KG1 (cell line): ENCODE measurements at places on chromosomes 13 and 19.

GRCh38 chr19:6674868-6675305 lies 4.9 kb upstream of the TNFSF14 start:
- peak; percentile 80 for DNase-seq

- no peak for DNase-seq
These were observed 707.8 kb upstream of the PCDH20 start for GRCh38 chr13:62123409-62123808.

- no peak for DNase-seq
These were observed 18.3 kb downstream of the ZNF77 start for GRCh38 chr19:2926341-2927031.

DNA sequence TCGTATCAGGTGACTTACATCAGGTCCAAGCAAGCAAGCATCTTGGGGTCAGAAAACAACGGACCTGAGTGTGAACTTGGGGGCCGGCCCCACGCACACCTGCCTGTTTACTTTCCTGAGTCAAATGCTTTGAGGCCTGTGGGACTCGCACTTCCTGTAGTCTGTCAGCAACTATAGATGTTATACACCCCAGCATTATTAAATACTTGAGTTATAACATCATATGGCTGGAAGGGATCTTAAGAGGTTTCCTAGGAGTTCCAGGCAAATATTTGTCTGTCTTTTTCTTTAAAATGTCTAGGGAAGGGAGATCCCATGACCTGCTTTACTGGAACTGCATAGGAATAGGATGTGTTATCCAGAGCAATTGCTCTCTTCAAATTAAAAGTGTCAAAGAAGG lies 280.6 kb downstream of the SHISA2 start:
- DNase-seq = no peak

DNA sequence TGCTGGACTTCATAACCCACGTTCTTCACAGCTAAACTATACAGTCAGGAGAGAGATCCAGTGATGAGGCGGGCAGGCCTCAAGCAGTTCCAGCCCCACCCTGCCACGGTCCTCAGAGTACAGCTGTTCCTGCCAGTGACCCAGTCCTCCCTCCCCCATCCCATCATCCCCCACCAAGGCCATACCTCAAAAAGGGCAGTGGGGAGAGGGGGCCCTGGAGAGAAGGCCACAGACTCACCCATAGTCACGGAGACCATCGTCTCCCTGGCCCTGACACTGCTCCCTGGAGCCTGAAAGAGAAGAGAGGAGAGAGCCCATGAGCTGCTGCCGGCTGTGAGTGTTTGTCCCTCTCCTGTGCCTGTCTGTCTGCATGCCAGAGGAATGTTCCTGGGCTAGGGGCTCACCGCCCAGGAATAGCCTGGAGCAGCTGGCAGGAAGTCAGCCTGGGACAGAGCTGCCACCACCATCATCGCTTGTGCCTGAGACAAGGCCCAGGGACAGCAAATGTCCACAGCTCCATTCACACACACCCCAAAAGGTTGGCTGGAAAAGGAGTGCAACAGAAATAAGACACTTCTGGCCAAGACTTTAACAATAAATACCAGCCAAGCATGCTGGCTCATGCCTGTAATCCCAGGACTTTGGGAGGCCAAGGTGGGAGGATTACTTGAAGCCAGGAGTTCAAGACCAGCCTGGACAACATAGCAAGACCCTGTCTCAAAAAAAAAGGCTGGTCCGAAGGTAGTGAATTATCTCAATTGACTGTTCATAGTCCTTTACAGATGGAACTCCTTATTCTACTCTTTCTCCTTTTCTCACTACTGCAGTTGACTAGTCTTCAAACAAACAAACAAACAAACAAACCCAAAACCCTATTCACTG lies 6.4 kb downstream of the C19orf47 start:
- no peak for DNase-seq

DNA sequence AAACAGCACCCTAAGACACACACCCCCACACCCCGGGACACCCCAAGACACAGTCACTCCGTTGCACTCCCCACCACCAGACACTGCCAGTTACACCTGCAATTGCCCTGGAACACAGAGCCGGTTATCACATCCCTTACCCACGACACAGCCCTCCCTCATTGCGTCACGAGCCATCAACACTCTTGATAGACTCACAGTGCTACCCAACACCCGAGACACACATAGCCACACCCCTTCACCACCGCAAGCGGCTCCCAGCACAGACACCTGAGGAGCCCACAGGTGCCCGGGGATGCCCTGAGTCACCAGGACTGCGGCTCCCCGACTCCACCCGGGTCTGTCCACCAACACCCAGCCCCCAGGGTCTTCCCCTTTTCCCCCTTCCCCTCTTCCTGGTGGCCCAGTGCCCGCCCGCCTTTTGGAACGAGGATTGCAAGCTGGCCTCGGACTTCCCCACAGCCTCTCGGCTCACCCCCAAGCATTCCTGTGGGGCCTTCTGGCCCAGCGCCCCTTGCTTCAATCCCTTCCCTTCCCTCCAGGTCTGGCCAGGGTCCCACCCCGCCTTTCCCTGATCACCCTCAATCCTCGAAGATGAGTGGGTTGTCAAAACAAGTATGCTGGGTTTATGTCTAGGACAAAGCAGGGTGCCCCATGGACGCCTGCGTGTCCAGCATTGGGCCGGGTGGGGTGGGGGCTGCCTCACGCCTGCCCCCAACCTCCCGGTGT lies 1.7 kb upstream of the PTGER1 start:
- DNase-seq = no peak

- DNase-seq = no peak
These were observed 321.3 kb downstream of the FOXO1 start for GRCh38 chr13:40345149-40345514.

- no peak for DNase-seq
These were observed 31.9 kb downstream of the GPALPP1 start for GRCh38 chr13:45021250-45021649.
